Activated CD4-positive, alpha-beta memory T cell treated with anti-CD3 and anti-CD28 coated beads for 36 hours (primary cell): ENCODE measurements at places on chromosomes 3 and 15.

GRCh38 chr3:134029256-134029733 lies 430 bp downstream of the SLCO2A1 start:
- DNase-seq, result no peak

- no peak for DNase-seq
Observed at GRCh38 chr3:22490747-22491146, 712.4 kb upstream of the UBE2E2 start.

DNA sequence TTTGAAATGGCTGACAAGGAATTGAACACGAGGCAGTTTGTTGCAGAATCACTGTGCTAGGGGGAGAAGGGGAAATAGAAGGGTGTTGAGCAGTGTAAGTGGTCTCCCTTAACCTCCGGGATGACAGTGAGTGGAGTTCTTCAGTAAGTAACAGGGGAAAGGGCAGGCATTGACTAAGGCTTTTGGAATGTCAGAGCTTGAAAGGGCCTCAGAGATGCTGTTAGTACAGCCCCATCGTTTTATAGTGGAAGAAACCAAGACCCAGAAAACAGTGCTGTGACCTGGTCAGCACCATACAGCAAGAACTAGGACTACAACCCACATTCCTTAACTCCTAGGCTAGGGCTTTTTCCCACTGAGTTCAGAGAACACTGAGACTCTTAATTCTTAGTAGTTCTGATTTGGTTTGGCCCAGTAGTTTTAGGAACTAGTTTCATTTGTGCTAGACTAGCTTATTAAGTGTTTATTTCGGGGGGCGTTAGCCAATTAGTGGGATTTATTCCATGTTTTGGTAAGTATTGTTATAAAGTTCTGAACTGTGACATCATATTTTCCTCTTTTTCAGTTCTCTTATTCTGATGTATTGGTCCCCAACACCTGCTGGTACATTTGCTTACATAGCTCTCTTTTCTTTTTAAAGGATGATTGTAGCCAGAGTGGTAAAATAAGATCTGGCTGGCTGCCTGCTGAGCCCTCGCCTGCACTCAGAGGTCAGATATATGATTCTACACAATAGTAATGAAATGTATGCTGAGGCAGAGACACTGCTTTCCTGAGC lies 34.2 kb downstream of the RAB11A start:
- DNase-seq, result no peak

DNA sequence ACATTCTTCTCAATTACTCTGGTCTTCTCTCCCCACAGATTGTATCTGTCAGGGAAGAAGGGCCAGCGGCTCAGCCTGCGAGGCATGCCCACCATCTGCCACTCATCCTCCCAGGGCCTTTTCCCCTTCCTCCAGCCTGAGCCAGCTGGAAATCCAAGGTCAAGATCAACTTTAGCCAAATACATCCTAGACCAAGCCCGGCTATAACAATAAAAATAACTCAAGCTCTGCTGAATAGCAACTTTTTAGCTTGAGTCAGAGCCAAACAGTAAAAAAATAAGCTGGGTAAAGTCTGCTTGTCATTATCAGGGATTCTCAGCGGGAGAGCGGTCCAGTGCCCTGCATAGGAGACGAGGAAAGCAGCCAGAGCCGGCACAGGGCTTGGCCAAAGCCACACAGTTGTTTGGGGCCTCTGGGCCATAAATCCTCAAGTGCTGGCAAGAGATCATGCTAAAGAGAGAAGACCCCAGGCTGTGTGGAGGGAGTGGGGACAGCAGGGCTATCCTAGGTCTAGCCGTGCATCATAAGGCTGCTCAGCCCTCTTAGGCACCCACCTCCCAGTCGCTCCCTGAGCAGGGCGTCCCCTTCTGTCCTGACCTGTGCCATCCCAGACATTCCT lies 76.2 kb upstream of the HERC1 start:
- DNase-seq, result no peak

- no peak for DNase-seq
Observed at GRCh38 chr3:175916191-175916934, 1057.2 kb downstream of the NAALADL2 start.

GRCh38 chr3:45218578-45219390 lies 7.3 kb downstream of the TMEM158 start:
- no peak for DNase-seq

- no peak for DNase-seq
Observed at GRCh38 chr3:194285850-194286197, 65.3 kb downstream of the CPN2 start.

DNA sequence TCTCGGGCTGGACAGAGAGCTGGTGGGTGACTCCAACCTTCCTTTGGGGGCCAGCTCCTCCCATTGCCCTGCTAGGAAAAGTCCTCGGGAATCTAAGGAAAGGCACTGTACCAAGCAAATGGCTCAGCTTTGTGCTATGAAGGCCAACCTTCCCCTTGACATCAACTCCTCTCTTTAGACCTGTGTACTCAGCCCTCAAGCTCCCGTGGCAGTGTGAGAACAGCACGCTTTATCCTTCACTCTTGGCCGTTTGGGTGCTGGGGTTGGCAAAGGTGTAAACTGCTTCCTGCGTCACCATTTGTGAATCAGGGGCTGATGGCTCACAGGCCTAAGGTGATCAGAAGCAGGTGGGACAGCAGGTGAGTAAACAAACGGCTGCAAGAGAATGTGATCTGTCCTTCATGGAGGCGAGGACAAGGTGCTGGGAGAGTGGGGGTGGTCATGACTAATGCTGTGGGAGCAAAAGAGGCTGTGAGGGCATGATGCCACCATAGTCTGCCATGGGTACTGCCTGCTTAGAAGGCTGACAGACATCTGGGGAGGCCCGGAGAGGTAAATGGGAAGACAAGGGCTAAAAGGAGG lies 165.2 kb upstream of the TPM1 start:
- DNase-seq, result no peak

- DNase-seq, result no peak
Observed at GRCh38 chr3:195236076-195236798, 34.7 kb downstream of the XXYLT1 start.

DNA sequence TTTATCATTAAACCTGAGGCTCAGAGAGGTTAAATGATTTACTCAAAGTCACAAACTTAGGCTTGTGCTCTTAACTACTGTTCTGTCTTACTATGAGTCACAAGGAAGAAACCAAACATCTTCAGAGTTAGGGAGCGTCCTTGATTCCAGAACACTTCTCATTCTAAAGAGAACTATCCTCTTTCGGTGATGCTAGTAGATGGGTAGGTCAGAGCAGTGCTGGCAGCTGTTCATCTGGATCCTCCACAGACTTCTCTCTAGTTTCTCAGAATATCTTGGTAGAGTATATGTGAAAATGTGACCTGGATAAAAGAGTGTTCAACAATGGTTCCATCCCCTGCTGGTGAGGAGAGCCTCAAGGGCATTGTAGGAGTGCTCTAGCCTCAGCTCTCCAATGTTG lies 3.3 kb downstream of the ARL6IP5 start:
- DNase-seq, result no peak

- no peak for DNase-seq
Observed at GRCh38 chr15:88074386-88074785, 182.2 kb downstream of the NTRK3 start.

DNA sequence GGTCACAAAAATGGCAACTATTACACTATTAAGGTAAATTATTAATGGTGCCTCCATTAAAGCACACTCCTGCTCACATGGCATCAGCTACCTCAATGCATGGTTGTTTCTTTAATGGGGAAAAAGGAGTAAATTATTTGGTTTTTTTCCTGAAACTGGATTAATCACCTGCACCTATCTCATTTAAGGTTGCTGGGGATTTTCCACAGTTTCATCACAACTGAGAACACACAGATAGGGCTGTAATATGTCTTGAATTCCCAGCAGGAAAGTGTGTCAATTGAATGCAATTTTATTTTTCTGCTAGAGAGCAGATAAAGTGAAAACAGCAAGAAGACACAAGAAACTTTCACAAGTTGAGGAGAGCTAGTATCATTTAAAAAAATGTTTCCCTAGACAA lies 36.4 kb downstream of the RFTN1 start:
- no peak for DNase-seq
